NCI-H2081 (cell line): ENCODE measurements at places on chromosomes 4 and X.
A peak's percentile ranks its signal among the peaks of the same experiment; 100 is the strongest.

- DNase-seq: peak; percentile 25
Observed at GRCh38 chr4:159498446-159499115, 395.7 kb downstream of the RAPGEF2 start.

DNA sequence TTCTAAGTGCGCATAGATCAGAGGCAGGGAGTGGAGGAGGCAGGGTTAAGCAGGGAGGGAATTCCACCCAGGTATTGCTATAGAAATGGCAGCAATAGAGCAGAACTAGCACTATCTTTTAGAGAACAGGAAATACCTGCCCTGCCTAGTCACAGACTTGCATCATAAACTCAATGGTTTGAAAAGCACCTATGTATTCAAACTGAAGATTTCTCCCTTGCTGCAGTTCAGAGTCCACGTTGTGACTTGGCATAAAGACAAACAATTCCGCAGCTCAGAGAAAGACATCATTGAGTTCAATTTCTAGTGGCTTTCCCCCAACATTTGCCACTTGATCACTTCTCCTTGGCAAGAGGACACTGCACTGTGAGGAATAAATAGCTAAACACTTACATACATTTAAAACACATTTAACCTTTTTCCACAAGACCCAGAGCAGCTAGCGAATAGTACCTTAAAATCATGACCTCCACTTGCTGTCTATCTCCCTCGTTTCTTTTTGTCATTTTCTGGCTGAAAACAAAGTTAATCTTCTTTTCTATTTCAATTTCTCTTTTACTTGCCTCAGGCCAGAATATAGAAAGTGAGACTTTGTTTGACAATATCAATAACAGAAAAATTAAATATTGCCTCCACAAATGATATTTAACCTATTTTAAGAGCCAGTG lies 42.4 kb downstream of the SLC7A11 start:
- peak; percentile 51 for DNase-seq

DNA sequence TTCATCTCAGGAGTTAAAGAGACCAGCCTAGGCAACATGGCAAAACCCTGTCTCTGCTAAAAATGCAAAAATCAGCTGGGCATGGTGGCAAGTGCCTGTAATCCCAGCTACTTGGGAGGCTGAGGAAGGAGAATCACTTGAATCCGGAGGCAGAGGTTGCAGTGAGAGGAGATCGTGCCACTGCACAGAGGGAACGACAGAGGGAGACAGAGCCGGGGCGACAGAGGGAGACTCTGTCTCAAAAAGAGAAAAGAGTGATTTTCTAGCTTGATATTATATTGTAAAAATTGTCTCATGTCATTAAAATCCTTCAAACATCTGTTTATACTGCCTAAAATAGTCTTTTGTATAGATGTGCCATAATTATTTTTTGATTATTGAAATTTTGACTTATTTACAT lies 225.4 kb upstream of the AGA start:
- DNase-seq: no peak

GRCh38 chr4:171646984-171647383 lies 166.2 kb upstream of the GALNTL6 start:
- DNase-seq: no peak

GRCh38 chr4:52954560-52955170 lies 92.5 kb downstream of the RASL11B start:
- no peak for DNase-seq

GRCh38 chr4:76060506-76060905 lies 14.0 kb upstream of the ART3 start:
- DNase-seq: no peak

GRCh38 chrX:129262912-129263311 lies 260.4 kb downstream of the SMARCA1 start:
- no peak for DNase-seq

GRCh38 chr4:156252358-156252921 lies 298.8 kb upstream of the CTSO start:
- no peak for DNase-seq

- no peak for DNase-seq
Observed at GRCh38 chr4:38715050-38715449, 51.1 kb downstream of the KLF3 start.

DNA sequence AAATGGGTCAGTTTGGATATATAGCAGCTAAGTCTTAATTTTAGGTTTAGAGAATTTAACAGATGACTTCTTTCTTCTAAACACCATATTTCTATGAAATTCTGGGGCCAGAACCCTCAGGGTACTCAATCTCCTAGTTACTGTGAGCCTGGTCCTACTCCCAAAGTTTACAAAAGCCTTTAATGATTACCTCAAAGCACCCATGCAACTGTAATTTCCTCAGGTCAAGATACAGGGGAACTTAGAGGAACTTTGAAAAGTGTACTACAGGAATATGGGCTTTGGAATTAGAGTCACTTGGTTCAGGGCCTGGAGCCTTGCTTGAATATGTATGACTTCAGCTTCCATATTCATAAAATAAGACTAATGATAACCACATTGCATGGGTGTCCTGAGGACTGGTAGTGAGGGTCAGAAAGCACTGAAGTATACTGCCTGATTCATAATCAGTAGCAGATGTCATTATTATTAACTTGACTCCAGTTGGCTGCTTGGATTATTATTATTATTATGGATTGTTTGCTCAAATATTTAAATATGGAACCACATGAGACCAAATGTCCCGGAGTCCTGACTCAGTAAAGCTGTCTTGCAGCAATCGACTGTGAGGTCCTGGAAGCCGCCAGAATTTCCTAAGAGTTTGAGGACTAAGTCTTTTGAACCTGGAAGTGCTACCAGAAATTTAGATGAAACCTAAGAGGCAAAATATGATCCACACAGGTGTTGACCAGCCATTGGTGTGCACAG lies 2.0 kb upstream of the ADH7 start:
- DNase-seq: no peak

GRCh38 chr4:95472534-95472933 lies 76.2 kb downstream of the UNC5C start:
- no peak for DNase-seq

DNA sequence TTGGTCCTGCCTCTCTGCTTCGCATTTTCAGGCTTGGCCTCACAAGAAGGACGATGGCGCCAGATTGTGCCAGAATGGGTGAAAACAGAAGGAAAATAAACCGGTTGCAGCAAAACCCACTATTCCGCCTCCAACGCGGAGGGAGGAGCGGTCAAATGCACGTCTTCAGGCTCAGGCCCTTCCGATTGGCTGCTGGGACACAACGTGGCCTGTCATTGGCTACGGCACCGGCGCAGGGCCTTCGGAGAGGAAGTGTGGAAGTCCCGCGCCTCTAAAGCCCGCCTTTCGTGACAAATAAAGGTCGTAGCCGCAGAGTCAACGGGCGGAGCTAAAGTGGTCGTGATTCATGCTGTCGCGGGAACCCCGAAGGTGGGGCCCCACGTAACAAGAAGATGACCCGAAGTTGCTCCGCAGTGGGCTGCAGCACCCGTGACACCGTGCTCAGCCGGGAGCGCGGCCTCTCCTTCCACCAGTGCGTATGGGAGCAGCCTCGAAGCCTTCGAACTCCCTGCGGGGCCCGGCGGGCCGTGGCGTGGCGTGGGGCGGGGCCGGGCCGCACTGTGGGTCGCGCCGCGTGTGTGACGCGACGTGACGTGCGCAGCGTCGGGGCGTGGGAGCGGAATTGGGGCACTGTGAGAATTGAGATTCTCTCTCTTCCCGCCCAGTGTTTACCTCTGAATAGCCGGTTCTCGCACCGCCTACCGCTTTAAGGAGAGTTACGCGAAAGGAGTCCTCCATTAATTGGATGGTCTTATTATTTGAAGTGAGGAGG lies at the start of gene THAP9:
THAP9 (plus strand) TSS at position 325 of the 772 bp plus-strand sequence; CDS start at position 393, 68 bp downstream.
- peak; percentile 98 for DNase-seq

GRCh38 chr4:68797618-68798017 lies 18.2 kb upstream of the UGT2B10 start:
- no peak for DNase-seq

GRCh38 chrX:151523351-151523750 lies 40.1 kb upstream of the PASD1 start:
- no peak for DNase-seq
